ENCODE measurements at places on chromosomes 6 and 20. TPM values are rescaled to one million over a fixed set of nuclear protein-coding genes. Genes with fewer than 3 reads are reported as not detected.

- DNase-seq, result no peak
These were observed 40.1 kb downstream of the ILRUN start for GRCh38 chr6:34656378-34657036.

- no peak for DNase-seq
These were observed 82.8 kb downstream of the TFAP2A start for GRCh38 chr6:10332111-10332510.

- DNase-seq, result no peak
These were observed 20.3 kb downstream of the ENPP1 start for GRCh38 chr6:131828080-131828479.

GRCh38 chr6:44076356-44077213 lies 50.7 kb downstream of the MRPL14 start:
- DNase-seq, result no peak

DNA sequence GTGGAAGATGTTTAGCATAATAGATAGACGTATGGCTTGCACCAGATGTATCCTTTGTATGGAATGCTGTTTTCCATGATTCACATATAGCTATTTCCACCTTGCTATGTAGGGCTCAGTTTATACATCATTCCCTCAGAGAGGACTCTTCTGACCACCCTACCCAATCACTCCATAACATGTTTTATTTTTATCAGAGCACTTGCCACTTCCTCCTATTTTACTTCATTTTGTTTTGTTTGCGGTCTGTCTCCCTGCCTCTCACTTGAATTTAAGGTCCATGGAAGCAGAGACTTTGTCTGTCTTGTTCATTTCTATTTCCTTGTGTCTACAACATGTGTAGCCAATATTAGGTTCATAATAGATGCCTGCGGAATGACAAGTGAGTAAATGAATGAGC lies 266.9 kb upstream of the CITED2 start:
- DNase-seq, result no peak

DNA sequence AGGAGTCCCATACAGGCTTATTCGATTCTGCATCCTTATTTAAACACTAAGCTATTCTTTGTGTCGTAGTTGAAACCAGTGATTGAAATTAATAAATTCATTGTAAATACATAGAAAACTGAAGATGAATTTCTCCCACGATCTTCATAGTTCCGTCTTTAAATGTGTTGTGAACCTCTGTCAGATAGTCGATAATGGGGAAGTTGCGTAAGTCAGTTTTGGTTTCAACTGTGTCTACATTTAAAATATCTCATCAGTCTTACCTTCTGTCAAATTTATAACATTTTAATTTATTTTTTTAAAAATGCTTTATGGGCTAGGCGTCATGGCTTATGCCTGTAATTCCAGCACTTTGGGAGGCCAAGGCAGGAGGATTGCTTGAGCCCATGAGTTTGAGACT lies 12.7 kb downstream of the STX11 start:
- DNase-seq, result no peak

DNA sequence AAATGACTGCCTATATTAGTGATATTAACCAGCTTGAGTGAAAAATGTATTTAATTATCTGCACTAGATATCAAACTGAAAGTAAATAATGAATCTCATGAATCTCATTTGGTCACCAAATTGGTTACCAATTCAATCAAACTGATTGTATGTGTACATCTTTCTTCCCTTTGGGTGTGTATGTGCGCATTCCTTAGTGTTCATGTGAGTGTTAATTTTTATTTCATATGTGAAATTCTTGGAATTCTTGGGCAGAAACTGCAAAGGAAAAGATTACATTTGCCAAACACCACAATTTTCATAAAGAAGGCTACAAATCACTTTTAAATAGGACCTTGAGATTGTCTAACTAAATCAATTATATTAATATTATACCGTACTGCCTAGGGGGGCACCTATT lies 648.4 kb upstream of the MARCKS start:
- DNase-seq, result no peak

DNA sequence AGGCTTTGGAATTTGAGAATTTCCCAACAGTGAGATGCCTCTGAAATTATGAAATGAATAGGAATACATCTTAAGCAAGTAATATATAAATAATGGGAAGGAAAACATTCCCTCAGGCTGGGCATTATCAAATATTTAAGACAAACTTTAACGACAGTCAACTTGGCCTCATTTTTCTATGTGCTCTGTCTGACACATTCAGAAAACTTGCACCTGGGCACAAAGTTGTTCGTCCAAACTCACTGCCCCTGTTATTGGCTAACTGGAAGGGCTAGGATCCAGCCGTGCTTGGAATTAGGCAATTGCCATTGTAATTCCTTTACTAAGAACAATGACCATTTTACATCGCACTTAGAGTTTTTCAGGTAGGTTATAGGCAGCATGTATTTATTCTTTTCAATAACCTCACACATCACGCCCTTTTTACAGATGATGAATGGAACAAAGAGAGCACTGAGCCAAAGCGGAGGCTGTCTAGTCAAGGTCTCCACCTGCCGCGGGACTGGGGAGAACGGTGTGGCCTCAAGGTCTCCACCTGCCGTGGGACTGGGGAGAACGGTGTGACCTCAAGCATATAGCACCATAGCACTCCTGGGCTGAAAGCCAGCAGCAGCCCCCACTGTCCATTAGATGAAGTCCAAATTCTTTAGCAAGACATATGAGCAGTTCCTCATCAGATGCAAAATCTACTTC lies 40.7 kb upstream of the FOXQ1 start:
- DNase-seq, result no peak

- no peak for DNase-seq
These were observed 32.7 kb downstream of the SAYSD1 start for GRCh38 chr6:39082310-39082709.

Gene KCNQ2
- total RNA-seq, result not detected

Gene HLA-G
- total RNA-seq, result not detected

Gene BTN3A1
- total RNA-seq, result 12.6 TPM

Gene HSPA12B
- total RNA-seq, result not detected

Gene HLA-DRB1
- total RNA-seq, result 0.42 TPM

Gene PPIL1
- 44.7 TPM for total RNA-seq

Gene ANGPT4
- total RNA-seq, result not detected

Gene CDK5RAP1
- 34.9 TPM for total RNA-seq

Gene SRMS
- total RNA-seq, result not detected

Gene GABRR1
- total RNA-seq, result not detected

Gene ARMH2
- not detected for total RNA-seq

Gene EDN3
- total RNA-seq, result not detected

All from NCI-H460 (cell line).